Activated CD4-positive, alpha-beta T cell treated with anti-CD3 and anti-CD28 coated beads, Interleukin-2, amount 10 ng/mL, durations not matched to agents 7 days and 5 days (primary cell): ENCODE measurements at places on chromosomes 1 and 21.

DNA sequence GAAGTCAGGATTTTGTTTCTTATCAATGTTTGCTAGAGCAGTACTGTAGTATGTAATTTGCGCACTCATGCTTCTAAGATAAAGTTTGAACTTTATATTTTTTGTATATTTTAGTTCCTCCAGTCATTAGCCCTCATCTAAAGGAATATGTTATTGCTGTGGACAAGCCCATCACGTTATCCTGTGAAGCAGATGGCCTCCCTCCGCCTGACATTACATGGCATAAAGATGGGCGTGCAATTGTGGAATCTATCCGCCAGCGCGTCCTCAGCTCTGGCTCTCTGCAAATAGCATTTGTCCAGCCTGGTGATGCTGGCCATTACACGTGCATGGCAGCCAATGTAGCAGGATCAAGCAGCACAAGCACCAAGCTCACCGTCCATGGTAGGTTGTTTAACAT lies 252.2 kb downstream of the TPR start:
- DNase-seq = no peak

GRCh38 chr1:158016651-158017335 lies 23.3 kb downstream of the KIRREL1 start:
- no peak for DNase-seq

DNA sequence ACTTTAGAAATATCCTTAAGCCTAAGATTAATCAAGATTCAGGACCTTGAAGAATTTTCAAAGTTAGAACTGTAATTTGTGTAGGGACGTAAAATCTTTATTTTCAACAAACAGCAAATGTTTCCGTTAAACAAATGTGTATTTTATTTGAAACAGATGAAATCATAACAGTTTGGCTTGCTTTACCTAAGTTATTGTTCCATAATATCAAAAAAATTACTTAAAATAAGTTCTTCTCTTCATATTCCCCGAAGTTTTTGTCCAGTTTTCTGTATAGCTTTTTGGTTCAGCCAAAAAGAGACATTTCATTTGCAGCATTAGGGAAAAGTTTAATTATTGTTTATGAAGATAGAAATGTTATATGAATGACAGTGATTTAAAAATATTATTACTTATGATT lies 100.1 kb downstream of the NFIA start:
- no peak for DNase-seq

DNA sequence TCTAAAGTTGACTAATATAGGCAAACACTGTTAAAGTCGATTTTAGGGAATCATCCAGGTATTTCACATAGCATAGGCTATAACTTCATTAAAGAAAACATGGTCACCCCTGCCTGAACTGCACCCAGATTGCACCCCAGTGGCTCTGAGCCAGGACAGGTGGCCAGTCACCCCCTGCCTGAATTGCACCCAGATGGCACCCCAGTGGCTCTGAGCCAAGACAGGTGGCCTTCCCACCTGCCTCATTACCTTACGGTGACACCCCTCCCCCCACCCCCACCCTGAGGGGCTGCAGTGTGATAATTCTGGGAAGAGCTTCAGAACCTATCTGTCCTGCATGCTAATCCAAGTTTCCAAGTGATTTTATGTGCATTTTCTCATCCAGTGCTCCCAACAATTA lies 78.9 kb downstream of the DSCAM start:
- DNase-seq = no peak

- DNase-seq = no peak
Observed at GRCh38 chr1:73943270-73943669, 254.7 kb downstream of the LRRIQ3 start.

DNA sequence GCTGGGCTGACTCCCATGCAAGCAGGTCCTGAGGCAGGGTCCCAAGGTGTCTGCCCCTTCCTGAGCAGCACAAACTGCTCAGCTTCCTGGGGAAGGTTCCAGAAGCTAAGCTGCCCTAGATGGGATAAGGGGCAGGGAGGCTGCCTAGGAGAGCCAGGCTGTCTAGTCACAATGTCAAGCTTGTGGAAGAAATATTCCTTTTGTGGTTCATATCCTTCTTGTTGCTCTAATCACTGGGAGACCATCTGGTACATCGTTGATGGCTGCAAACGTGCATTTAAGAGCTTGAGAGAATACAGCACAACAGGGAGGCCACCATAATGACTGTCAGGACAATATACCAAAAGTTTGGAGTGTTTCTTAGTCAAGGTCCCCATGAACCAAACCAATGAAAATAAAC lies 67.4 kb downstream of the SLC16A1 start:
- no peak for DNase-seq

DNA sequence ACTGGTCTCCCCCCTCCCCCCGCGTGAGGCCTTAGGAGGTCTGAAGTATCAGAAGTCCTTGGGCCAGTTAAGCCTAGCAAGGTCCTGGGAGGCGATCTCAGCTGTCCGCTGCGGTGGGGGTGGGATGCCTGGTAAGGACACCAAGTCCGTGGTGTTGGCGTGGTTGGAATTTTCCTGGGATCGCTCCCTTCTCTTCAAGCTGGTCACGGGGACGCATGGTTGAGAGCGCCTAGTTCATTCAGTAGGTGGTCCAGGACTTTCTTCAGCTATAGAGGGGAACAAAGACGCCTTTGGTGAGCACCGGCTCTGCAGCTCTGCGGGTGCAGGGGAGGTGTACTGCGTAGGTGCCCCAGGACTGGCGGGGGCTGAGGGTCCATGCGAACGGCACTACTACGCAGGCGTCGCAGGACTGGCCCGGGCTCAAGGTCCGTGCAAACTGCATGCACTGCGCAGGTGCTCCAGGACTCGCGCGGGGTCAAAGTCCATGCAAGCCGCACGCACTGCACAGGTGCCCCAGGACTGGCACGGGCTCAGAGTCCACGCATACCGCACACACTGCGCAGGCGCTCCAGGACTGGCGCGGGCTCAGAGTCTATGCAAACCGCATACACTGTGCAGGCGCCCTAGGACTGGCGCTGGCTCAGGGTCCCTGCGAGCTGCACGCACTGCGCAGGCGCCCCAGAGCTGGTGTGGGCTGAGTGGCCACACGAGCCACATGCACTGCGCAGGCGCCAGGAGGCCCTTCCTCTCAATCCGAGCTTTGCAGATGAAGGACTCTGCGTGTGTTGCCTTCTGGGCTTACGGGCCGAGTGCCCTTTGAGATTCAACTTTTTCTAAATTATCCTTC lies 36.6 kb upstream of the HMGN1 start:
- DNase-seq = peak; percentile 61

- DNase-seq = no peak
Observed at GRCh38 chr1:78088486-78088885, 42.7 kb downstream of the GIPC2 start.

- peak; percentile 85 for DNase-seq
Observed at GRCh38 chr1:52002038-52002917, 11.8 kb upstream of the RAB3B start.

DNA sequence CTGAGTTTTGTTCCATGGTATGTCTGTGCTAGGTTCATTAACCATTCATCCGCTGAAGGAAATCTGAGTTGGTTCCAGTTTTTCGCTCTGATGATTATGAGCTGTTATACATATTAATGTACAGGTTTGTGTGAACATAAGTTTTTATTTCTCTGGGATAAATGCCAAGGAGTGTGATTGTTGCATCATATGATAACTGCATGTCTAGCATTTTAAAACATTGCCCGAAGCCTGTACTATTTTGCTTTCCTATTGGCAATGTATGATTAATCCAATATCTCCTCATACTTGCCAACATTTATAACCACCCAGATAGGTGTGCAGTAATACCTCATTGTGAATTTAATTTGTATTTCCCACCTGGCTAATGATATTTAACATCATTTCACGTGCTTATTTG lies 322.7 kb downstream of the ZNF326 start:
- DNase-seq = no peak

DNA sequence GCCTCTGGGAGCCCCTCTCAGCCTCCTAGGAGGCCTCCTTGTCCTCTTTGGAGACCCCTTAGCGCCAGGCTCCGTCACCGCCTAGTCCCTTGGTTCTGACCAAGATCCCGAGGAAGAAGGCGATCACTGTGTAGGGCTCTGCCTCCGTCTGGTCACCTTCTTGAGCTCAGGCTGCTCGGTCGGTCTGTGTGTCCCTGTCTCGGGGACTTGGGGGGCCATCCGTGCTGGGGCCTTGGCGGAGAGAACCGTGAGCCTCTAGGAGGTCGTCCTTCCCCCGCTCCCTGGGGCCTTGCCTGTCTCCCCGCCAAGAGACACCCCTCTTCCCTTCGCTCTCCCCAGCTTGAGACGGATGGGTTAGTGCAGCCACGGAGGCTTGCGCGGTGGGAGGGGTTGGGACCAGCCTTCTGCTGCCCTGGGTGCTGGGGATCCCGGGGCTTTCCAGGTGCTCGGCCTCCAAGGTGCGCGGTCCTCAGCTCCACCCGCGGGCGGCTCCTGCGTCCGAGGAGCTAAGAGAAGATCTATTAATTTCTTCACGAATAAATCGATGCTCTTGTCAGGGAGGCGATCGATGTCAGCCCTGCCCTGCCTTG lies 701 bp upstream of the INSRR start:
- DNase-seq = no peak

DNA sequence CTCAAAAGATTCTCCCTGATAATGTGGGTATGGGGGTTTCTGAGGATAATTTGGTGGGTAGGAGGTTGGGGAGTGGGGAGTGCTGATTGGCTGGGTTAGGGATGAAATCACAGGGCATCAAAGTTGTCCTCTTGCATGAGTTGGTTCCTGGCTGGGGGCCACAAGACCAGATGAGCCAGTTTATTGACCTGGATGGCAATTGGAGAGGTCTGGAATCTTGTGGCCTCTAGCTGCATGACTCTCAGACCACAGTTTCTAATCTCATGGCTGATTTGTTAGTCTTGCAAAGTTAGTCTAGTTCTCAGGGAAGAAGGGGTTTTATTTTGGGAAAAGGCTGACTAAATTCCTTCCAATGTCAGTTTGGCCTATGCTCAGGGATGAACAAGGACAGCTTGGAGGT lies 3.3 kb upstream of the GBP1 start:
- DNase-seq = no peak

- DNase-seq = no peak
Observed at GRCh38 chr1:245688536-245689453, 534.0 kb downstream of the KIF26B start.

DNA sequence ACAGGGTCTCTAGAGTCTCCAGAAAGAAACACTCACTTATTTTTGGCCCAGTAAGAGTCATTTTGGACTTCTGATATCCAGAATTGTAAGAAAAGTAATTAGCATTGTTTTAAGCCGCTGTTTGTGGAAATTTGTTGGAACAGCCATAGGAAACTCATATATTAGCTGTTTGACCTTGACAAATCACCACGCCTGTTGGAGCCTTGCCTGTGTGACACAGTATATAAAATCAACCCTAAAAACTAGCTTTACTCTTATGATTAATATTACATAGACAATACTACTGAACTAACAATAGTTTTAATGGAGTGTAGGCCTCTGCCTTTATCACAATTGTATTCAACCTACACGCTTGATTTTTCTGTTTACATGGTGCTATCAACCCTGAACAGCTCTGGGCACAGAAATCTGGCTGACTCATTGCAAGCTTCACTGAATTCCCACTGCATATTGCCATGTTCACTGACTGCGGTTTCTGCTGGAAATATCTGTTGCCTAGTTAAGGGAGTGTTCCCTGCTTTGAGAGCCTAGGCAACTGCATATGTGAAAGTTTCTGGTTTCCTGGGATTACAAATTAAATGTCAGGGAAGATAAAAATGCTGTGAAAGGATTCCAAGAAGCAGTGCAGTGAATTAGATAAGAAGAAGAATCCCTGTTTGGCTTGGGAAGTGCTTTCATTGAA lies 419.5 kb upstream of the DEPDC1 start:
- no peak for DNase-seq

DNA sequence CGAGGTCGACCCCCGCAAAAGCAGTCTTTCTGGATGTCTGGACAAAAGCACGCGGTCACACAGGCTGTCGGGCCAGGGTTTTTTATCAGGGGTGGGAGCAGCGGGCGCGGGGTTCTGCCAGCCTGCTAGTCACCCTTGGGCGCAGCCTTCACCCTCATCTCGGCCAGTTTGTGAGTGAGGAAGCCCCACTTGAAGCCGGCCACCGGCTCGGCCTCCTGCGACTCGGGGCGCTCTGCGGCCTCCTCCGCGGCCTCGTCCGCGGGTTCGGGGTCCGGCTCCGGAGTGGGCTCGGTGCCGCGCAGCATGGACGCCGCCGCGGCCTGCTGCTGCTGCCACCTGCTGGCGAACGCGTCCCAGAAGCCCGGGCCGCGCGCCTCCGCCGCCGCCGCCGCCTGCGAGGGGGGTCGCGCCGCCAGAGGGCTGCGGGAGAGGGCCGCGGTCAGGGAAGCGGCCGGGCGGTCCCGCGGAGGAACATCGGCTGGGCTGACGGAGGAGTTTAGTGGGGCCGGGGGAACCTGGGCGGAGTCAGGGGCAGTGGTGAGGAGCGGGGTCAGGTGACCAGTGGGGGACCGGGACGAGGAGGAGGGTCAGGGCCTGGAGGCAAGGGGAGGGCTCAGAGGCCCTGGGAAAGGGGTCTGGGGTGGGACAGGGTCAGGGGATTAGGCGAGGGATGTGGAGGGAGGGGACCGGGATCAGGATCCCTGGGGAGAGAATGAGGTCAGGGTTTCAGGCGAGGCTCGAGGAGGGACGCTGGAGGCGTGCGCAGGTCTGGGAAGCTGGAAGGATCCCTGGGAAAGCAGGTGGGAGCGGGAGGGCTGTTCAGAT lies 4.5 kb downstream of the C1orf232 start:
- DNase-seq = peak; percentile 50

GRCh38 chr1:183676586-183677189 lies 23.6 kb upstream of the APOBEC4 start:
- DNase-seq = no peak

GRCh38 chr1:231990388-231990787 lies 363.8 kb downstream of the DISC1 start:
- no peak for DNase-seq

- DNase-seq = no peak
Observed at GRCh38 chr1:116164150-116164549, 53.0 kb downstream of the MAB21L3 start.

DNA sequence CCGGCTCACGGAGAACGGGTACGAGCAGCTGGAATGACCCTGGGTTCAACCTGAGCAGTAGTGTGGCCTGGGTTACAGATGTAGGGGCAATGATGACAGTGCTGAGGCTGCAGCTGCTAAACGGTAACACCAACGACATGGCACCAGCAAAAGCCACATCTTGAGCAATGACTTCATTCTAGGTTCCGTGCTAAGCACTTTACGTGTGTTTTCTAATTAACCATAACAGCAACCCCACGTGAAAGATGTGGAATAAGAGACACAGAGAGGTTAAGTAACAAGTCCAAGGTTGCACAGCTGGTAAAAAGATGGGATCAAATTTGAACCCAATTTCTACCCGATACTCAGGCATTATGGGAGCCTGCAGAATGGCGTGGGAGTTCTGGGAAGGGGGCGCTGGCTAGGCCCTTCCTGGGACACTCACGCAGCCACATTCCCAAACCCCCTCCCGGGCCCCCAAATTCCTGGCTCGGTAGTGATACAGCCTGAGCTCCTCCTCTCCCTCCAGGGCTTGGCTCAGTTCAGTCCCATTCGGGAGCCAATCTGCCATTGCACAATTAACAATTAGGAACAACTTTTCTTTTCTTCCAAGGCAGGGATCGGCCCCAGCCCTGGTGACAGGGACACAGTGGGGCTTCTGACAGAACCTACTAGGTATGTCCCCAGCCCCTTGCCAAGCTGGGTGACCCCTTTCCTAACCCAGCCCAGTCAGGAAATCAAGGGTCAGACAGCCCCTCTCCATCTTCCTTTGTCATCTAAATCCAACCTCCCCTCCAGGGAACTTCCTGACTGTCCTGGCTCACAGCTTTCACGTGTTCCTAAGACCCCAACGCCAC lies 23.8 kb upstream of the ECE1 start:
- DNase-seq = no peak
